ENCODE measurements at places on chromosomes 16 and 17.

DNA sequence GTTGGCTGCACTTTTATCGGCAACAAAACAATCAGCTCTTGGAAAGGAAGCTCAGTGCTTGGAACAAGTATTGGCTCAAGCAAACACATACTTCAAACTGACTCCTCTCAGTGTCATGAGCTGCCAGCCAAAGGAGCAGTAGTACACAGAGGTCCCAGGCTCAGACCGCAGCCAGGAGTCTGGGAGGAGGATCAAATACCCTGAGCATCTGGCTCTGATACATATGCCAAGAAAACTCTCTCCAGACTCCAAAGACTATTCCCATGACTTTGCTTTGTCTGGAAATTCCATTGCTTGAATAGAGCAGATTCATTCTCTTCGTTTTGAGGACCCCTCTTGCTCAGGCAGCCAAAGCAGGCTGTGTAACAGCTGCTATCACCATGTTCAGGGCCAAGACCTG, 501.6 kb upstream of the PSMD7 start:
- no peak for DNase-seq

- DNase-seq = no peak
These were observed 148.9 kb downstream of the CMIP start for GRCh38 chr16:81593481-81593880.

GRCh38 chr17:72922219-72922618, 170.3 kb downstream of the SLC39A11 start:
- DNase-seq = no peak

DNA sequence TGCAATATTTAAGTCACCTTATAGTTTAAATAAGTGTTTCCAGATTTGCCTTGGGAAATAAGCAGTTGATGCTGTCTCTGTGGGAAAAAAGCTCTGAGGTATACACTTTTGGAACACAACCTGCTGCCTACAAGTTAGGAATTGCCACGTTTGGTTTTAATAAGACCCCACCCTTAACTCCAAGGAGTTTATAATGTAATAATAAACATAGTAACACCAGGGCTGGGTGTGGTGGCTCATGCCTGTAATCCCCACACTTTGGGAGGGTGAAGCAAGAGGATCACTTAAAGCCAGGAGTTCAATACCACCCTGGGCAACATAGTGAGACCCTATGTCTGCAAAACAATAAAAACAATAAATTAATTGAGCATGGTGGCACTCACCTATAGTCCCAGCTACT, 15.9 kb upstream of the SMG1 start:
- DNase-seq = no peak

DNA sequence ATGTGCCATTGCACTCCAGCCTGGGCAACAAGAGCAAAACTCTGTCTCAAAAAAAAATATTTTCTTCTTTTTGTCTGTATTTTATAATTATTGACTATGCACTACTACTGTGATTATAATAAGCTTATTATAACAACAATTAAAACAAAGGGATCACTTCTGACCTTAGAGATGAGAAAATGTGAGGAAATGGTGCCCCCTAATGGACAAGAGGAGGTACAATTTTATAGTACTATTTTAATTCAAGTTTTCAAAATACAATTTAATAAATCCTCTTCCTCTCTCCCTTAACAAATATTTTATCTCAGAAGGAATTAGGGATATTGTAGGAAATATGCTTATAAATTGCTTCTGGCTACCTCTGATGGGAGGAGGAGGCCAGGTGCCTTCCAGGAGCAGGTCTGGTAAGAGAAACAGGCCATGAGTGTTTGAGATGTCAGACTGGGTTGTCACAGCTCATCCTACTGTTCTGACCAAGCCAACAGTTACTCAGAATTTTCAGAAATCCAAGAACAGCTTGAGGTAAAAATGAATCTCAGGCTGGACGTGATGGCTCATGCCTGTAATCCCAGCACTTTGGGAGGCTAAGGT, 14.0 kb downstream of the VPS53 start:
- DNase-seq = no peak

- DNase-seq = no peak
These were observed 86.1 kb downstream of the KCNJ12 start for GRCh38 chr17:21462237-21462636.

DNA sequence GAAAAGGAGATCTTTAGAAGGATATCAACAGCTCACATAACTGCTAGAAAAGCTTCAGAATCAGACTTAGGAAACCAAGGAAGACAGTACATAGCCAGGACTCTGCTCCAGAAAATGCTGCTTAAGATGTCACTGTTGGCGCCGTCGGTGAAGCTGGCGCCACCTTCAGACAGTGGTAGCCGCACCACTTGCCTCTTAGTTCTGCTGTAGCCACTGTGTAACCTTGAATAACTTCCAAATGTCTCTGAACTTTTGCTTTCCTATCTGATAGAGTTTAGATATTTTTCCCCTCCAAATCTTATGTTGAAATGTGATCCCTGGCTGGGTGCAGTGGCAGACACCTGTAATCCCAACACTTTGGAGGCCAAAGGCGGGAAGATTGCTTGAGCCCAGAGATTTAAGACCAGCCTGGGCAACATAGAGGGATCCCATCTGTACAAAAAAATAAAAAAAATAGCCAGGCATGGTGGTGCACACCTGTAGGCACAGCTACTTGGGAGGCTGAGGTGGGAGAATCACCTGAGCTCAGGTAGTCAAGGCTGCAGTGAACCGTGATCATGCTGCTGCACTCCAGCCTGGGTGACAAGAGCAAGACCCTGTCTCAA, 6.3 kb upstream of the USP31 start:
- no peak for DNase-seq

DNA sequence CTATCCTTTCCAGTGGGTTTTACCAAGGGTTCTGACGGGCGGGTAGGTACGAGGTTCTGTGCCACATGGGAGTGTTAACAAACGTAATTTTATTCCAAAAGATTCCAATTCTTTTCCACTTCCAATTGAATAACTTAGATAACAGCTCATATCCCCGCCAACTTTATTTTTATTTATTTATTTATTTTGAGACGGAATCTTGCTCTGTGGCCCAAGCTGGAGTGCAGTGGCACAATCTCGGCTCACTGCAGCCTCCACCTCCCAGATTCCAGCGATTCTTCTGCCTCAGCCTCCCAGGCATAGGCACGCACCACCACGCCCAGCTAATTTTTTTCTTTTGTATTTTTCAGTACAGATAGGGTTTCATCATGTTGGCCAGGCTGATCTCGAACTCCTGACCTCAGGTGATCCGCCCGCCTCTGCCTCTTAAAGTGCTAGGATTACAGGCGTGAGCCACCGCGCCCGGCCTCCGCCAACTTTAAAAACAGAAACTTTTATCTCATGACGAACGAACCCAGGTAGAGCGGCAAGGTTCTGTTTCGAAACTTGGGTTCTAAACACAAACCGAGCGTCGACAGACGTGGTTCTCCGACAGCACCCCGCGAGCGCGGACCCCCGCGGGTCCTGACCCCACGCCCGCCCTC, 613 bp downstream of the ECI1 start:
- DNase-seq = no peak

- DNase-seq = peak; percentile 9
These were observed 1.8 kb downstream of the ST3GAL2 start for GRCh38 chr16:70437017-70437581.
